ENCODE measurements at places on chromosomes 4 and X.

GRCh38 chr4:145420595-145421214 lies 60.9 kb upstream of the SMAD1 start:
- DNase-seq, result no peak

- no peak for DNase-seq
Observed at GRCh38 chr4:162841753-162842152, 324.9 kb downstream of the NAF1 start.

DNA sequence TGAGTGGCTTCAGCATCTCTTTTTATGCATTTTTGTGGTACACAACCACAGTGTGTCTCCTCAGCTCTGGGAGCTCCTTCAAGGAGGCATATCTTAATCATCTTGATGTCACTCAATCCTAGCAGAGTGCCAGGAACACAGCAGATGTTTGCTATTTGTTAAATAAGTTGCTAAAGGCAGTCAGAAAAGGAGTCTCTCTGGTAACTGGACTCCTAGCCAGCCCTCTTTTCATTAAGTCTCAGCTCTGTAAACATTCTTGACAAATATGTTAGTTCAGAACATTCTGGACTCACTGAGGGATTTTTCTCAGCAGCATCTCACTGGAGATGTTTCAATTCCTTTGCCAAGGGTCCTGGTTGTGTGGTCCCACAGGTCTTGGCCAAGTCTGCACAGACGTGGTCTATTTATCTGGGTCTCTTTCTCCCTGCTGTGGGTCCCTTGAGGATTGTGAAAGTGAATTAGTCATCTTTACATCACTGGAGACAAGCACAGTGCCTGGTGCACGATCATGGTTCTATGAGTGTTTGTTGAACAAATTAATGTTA lies 20.3 kb upstream of the FAM9C start:
- no peak for DNase-seq

DNA sequence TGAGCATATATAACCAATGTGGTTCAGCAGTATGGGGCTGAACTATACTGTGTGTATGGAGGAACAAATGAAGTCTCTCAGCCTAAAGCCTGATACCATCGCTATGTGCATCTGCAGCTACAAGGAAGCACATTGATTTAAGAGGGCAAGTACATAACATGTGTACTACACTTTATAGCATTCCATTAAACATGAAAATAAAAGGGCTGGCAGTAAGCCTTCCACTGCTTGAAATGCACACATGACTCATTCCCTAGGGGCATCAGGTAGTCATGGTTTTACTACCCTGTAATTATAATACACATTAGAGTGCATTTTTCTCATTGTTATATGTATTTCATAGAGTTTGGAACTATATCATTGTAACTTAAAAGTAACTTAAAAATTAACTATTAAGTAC lies 51.2 kb downstream of the SMARCA1 start:
- DNase-seq, result no peak

- no peak for DNase-seq
Observed at GRCh38 chr4:94598758-94599157, 147.0 kb downstream of the PDLIM5 start.

DNA sequence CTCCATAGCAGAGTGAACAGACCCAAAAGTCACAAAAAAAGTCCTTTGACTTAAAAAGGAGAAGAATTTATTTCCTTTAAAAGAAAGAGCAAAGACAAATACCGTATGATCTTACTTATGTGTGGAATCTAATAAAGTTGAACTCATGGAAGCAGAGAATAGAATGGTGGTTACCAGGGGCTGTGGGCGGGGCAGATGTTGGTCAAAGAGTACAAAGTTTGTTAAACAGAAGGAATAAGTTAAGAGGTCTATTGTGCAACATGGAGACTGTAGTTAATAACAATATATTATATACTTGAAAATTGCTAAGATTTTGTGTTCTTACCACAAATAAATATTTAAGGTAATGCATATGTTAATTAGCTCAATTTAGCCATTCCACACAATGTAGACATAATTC lies 173.3 kb upstream of the S100G start:
- no peak for DNase-seq

DNA sequence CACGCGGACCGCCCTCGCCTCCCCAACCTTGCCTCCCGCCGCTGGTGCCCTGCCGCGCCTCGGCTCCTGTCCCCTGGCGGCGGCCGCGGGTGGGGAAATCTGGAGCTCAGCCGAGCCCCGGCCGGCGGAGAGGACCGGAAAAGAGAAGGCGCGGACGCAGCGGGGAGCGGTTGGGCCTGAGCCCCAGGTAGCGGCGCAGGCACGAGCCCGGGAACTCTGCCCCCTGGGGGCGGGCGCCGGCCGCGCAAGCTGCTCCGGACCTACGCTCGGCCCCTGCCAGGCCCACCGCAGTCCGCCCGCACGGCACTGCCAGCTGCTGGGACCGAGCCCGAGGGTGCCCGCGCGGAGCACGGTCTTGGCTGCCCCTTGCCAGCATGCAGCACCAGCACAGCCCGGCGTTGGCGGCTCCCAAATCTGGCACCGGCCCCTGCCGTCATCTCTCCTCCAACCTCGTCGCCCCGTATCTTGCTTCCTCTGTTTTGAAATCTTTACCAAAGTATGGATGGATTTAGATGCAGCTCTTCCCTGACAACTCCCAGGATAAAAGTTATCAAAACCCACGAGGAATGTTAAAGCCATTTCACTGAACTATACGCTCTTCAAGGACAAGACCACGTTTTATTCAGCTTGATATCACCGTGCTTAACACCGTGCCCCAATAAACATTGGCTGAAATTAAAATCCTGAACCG lies at the start of gene PRSS12:
PRSS12 (minus strand) TSS at position 161 of the 691 bp plus-strand sequence. CDS start 283 bp downstream, outside the sequence.
- DNase-seq, result peak; percentile 47

- no peak for DNase-seq
Observed at GRCh38 chr4:38105475-38106220, 145.4 kb downstream of the PTTG2 start.

DNA sequence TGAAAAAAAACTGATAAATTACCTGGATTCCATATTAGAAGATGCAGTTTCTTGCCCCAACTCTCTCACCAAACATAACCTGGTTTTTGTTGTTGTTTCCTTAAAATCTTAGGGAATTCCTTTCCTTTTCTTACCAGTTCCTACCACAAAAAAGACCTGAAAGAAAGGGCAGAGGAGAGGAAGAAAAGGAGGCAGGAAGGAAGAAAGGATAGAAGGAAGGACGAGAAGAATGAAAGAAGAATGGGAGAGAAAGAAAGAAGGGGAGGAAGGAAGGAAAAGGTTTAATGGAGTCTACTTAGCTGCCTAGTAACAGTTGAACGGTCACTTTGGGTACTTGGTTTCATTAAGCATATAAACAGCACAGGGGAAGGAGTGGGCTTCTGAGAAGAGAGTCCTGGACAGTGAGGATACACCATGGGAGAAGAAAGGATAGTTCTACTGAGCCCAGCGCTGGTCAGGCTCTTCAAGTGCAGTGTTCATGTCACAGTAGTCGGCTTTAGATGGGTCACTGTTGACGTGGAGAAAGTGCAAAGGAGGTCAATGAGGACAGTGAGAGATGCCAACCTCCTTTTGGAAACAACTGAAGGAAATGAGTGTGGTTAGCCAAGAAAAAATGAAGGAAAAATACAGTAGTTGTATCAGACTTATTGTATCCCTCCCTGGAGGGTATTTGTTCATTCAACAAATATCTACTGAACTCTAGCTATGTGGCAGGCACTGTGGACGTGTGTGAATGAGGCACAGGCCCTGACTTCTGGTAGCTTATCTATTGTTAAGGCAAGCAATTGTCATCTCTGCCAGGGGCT lies 1.1 kb upstream of the CHIC2 start:
- DNase-seq, result no peak

- peak; percentile 57 for DNase-seq
Observed at GRCh38 chr4:108166441-108167315, 2.1 kb downstream of the LEF1 start.

- DNase-seq, result no peak
Observed at GRCh38 chr4:120481756-120482155, 415.1 kb upstream of the MAD2L1 start.

DNA sequence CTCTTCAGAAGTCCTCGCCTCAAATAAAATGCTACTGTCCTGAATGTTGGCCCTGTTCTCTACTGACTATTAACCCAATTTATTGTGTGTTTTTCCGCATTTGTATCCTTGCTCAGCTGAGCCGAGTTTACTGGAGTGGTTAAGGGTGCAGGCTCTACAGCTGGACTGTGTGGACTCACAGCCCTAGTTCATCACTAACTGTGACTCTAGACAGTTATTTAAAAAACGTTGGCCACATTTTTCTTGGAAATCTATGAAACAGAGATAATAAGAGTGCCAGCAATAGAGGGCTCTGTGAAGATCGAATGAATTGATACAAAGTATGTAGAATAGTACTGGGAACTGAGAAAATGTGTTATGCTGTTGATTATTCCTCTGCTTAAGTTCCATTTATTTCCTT lies 2.9 kb upstream of the GUF1 start:
- no peak for DNase-seq

DNA sequence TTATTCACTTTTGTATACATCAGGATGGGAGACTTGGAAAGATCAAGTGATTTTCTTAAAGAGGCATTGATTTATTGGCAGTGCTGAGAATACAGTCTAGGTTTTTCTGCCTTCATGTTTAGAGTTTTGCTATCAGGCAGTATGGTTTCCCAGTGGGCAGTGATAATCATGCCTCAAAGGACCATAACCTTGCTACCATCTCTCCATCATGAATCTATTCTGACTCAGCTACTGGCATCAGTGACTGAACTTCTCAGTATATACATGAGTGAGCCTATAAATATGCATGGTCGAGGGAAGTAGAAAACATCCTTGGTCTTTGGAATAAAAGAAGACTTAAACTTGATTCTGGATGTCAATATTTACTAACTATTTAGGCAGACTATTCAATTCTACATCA lies 562.0 kb upstream of the AADAT start:
- no peak for DNase-seq

GRCh38 chr4:138868562-138868961 lies 147.0 kb upstream of the NOCT start:
- DNase-seq, result no peak

DNA sequence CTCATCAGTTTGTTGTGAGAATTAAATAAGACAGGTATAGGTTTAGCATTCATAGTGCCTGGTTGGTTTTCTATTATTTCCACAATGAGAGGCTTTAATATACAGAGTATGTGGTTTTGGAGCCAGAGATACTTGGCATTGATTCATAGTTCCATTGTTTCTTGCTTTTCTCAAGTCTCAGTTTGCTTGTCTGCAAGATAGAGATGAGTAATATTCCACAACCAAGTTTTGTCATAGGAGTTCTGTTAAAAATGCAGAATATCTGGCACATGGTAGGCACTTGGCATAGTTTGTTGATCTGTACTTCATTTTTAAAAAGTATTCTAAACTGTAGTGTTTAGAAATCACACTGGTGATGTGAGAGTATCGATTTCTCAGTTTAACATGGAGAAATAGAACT lies 37.5 kb upstream of the EDA2R start:
- no peak for DNase-seq

GRCh38 chr4:26850528-26850927 lies 10.1 kb upstream of the STIM2 start:
- DNase-seq, result no peak

- no peak for DNase-seq
Observed at GRCh38 chrX:99095965-99096635, 1314.0 kb downstream of the PCDH19 start.

DNA sequence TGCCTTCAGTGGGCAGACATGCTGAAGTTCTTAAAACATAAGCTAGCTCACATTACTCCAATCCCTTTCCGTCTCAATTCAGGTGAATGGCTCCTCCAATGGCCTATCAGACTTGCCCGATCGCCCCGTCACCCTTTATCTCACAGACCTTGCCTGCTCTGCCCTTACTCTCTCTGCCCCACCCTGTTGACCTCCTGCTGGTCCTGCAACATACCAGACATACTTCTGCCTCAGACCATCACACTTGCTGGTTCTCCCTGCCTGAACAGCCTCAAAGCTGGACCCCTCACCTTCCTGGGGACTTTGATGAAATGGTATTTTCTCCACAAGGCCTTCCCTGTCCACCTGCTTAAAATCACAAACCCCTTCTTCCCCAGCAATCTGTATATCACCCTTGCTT lies 340.1 kb upstream of the NR3C2 start:
- no peak for DNase-seq

GRCh38 chrX:154030715-154031305 lies 11.1 kb upstream of the IRAK1 start:
- no peak for DNase-seq

GRCh38 chrX:108131471-108131870 lies 39.9 kb downstream of the ATG4A start:
- no peak for DNase-seq

DNA sequence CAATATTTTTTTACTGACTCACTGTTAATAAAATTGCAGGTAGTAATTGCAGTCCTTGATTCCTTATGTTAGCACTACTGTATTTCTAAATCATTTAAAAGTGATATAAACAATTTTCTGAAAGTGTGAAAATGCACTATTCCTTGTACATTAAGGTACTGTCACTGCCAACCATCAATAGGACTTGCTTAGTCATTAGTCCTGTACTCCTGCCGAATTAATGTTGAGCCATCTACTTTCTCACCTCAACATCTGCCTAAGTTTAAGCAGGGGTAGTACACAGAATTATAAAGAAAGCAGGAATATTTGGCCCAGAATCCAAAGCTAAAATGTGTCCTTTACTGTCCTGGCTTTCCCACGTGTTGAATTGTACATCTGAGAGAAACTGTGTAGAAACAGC lies 87.0 kb upstream of the TRPC3 start:
- DNase-seq, result no peak

DNA sequence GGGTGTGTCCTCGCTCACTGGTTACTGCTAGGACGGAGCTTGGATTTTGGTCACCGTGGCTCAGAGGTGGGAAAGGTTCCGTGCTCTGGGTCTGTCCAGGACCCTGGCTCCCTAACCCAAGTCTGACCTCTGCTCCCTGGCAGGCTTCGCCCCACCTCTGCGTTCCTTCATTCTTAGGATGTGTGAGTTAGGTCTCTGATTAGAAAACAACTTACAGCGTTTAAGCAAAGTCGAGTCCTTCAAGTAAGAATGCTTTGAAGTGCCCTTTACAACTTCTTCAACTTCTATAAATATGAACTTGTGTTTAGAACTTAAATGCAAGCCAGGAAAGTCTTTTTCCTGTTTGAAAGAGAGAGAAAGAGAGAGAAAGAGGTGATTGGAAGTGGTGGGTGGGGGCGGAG lies 891 bp downstream of the TLR2 start:
- no peak for DNase-seq

DNA sequence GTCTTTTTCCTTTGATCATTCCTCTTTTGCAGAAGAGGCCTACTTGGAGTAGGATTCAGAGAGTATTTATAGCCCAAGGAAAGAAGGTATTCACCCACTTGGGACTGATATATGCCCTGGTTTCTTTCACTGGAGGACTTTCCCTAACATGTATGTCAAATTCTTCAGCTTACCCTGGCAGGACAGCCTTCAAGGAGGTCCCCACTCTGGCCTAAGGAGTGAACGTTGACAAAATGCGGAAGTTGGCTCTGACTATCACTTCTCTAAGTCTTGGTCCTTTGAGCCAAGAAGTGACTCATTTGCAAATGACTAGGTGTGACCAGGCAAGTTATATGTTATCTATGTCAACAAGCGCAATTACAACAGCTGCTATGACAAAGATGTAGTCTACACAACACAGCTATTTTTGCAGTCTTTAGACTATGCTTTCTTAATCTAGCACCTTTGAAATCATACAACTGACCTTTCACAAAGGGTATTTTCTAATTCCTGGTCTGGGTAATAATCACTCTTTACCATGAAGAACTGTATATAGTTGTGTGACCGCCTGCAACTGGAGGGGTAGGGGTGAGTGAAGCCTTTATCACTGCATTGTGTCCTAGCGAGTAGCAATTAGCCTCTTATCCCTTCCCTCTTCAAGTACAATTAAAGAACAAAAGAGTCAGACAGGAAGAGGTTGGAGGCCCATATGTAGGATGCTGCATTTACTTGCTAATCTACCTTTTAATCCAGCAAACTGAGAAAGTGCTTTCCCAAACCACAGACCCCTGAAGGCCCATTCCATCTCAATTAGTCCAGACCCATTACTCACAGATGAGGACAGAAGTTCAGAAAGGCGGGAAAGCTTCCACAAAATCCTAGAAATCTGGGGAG lies 50.1 kb downstream of the RASGEF1B start:
- DNase-seq, result no peak

Measured in NCI-H510A (cell line).